ENCODE measurements at places on chromosomes 1 and 21.

DNA sequence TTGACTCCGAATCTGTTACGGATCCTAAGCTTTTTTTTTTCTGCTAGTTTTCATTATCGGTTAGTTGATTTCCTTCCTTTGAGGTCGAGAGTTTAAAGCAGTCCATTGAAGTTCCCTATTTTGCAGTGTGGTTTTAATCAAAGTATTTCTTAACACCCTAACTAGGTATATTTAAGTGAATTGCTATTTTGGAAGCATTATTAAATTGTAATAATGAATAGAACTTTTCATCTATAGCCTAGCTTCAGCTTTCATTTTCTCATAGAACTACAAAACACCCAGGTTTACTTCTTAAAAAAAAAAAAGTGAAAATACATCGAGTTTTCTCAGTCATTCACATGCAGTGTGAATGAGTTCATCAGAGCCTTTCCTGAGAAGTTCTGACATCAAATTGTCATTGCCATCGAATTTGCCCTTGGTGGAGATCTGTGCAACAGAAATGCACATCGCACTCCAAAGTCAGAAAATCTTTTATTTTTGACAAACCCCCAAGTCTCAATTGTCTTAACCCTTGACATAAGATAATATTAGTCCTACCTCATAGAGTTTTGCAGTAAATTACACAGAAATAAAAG, 1.1 kb upstream of the LBR start:
- no peak for DNase-seq

- DNase-seq = no peak
These were observed 290.5 kb upstream of the DPYD start for GRCh38 chr1:98211271-98211845.

GRCh38 chr1:27538793-27539192, 48.8 kb upstream of the WASF2 start:
- DNase-seq = no peak

DNA sequence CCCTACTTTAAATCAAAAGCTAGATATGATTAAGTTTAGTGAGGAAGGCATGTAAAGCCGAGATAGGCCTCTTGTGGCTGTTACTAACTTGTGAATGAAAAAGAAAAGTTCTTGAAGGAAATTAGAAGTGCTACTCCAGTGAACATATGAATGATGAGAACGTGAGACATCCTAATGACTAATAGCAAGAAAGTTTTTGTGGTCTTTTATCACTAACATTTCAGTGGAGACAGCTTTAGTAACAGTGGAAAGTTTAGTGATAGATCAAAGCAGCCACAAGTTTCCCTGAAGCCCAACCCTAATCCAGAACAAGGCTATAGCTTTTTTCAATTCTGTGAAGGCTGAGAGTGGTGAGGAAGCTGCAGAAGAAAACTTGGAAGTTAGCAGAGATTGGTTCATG, 73.6 kb upstream of the LRRC8B start:
- no peak for DNase-seq

DNA sequence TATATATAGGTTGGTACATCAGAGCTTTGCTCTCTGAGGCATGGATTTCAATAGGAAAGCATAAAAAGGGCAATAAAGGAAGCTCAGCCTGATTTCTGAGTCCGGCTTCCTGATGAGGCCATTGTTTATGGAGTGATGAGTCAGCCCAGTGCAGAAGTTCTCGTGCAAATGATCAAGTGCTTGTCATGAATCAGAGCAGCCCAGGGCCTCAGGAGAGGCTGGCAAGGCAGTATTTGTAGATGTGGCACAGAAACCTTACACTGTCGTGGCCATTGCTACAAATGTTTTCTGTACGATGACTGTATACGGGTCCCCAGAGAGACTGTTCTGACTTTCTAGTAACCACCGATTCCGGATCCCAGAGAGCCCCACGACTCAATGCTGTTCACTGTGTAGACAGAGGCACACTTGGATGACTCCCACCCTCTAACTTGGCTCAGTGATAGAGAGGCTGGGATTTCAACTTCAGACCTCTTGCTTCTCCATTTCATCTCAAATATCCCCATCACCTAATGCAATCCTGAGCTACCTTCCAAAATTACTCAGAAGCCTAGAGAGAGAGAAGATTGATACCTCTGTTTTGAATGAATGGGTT, 26.8 kb downstream of the UMODL1 start:
- no peak for DNase-seq

GRCh38 chr1:179448437-179449149, 82.8 kb downstream of the AXDND1 start:
- no peak for DNase-seq

DNA sequence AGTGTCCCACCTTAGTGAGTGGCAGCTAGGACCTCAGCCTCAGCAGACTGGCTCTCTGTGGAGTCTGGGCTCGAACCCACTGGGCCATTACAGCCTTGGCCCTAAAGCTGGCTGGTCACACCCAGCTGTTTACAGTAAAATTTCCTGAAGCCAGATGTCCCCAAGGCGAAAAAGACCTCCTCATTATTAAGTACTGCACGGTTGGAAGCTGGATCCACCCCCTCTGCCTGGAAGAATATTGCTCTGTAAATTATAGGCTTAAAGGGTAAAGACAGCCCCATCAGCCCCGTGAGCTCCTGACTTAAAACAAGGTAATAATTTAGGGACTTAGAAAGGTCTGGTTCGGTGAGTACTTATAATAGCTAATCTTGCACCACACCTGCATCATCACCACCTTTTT, 30.3 kb upstream of the TMEM51 start:
- DNase-seq = no peak

DNA sequence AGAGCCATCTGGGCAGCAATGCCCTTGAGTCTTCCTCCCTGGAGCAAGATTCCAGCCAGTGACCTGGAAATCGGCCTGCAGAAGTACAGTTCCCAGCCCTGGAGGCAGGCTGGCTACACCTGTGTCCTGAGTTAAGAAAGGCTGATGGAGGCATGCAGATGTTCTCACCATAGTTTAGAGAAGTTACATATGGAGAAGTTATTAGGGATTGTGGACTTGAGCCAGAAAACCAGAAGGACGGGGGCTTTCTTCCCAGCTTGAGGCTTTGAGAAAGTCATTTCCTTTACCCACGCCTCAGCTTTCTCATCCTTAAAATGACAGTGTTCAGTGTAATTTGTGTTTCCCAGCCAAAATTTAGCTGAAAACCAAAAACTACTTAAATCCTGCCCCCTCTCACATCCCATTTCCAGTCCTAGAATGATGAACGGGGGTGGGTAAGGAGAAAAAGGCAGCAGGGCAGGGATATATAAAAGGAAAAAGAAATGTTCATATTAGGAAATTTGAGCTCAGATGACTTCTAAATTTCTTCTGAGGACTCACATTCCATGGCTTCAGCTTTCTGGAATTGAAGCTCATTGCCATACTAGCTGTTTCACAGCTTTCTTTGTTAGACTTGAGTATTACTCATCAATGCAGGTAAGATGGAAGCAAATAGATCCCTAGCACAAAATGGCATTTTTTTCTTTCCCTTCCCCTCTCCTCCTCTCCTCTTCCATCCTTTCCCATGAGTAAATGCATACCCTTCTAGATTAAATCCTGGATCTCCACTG, 14.4 kb upstream of the C8B start:
- no peak for DNase-seq

- no peak for DNase-seq
These were observed 806 bp downstream of the DDOST start for GRCh38 chr1:20660363-20660762.

DNA sequence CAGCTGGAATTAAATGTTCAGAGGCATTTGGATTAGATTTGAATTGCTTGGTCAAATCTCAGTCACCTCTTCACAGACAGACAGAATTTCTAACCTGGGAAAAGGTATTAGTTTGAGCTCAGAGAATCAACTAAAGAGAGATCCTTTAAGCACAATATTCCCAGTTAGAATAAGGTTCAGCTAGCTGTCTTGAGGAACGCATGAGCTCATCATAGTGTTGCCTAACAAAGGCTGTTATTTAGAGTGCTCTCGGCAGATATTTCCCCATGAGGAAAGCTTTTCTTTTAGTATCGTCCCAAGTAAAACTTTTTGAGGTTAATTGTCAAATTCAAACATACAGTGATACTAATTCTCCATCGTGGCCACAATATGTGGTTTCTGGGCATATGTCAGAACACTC, 269.9 kb downstream of the HLX start:
- DNase-seq = no peak

- no peak for DNase-seq
These were observed 55.5 kb upstream of the GADD45A start for GRCh38 chr1:67629370-67630075.

DNA sequence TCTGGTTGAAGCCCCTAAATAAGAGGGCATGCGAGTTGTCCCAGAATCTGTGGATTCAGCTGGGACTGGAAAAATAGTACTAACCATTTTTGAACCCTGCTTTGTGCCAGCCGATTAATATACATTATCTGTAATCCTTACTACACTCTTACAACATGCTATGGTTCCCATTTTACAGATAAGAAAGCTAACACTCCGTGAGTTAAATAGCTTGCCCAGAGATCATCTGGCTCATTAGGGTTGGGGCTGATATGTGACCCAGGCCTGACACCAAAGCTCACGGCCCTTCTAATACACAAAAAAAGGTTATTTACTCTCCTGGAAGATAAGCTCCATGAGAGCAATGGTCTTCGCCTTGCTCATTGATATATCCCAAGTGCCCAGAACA, 14.9 kb downstream of the ATP2B4 start:
- no peak for DNase-seq

- no peak for DNase-seq
These were observed 8.4 kb downstream of the RGS2 start for GRCh38 chr1:192817246-192817645.

DNA sequence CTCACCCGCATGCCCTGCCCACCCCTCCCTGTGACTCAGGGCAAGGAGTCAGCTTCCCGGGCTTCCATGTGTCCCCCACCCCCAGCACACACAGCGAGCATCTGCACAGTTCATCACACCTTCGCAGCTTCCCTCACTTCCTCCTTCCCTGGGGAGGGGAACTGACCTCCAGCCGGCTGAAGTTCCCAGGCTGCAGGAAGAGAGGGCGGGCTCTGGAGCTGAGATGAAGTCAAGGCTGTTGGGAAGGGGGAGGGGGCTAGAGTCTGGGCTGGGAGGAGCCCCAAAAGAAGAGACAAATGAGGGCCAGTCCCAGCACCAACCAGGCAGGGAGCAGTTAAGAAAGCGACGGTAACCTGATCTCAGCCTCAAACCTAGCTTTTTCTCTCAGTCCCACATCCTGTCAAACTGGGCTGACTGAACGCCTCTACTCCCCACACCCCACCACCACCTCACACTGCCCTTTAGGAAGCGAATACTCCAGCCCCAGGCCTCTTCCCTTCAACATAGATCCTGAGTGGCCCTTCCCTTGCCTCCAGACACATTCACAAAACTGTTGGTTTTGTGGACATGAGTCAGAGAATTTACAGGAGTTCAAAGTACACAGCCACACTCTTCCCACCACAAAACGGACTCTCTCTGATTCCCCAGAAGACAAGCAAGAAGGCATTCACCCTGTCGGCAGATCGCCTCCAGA, 1.8 kb downstream of the RHOC start:
- peak; percentile 90 for DNase-seq

GRCh38 chr1:192477630-192478029, 97.9 kb upstream of the RGS1 start:
- no peak for DNase-seq

DNA sequence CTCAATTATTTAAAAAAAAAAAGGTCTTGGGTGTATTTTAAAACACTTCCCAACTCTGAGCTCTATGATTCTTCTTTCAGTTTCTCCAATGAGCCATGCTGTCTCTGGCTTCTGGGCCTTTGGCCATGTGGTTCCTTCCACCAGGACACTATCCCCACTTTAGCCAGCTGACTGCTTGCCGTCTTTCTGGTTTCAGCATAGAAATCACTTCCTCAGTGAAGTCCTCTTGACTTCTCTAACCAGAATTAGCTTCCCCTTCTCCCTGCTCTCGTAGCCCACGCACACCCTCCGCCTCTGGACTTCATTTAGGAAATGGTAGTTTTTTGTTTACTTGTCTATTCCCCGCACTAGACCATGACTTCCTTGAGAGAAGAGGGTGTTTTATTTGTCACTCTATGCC, 1.1 kb upstream of the DIO1 start:
- DNase-seq = no peak

GRCh38 chr1:36321119-36321951, 2.1 kb downstream of the EVA1B start:
- peak; percentile 90 for DNase-seq

DNA sequence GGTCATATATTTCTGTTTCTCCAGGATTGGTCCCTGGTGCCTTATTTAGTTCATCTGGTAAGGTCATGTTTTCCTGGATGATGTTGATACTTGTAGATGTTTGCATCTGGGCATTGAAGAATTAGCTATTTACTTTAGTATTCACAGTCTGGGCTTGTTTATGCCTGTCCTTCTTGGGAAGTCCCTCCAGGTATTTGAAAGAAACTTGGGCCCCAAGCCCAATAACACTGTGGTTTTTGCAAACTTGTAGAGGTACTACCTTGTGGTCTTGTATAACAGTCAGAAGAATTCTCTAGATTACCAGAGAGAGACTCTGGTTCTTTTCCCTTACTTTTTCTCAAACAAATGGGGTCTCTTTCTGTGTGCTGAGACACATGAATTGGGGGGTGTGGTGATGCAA, 251.4 kb upstream of the B3GALT2 start:
- DNase-seq = no peak

DNA sequence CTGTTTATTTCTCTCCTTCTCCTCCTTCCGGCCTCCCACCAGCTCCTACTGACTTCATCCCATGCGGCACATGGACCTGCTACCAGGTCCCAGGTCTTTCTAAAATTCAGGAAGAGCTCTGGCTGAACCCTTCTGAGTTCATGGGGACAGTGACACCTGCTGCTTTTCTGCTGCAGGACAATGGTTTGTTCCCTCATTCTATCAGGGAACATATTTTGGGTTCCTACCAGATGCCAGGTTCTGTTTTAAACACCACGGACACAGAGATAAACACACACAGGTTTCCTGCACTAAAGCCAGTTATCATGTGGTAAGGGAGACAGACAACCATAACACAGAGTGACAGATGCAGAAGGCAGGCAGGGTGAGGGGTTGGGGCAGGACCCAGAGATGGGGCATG, 114.0 kb upstream of the RAB4A start:
- no peak for DNase-seq

GRCh38 chr1:245876586-245876985, 630.5 kb downstream of the SMYD3 start:
- DNase-seq = no peak

DNA sequence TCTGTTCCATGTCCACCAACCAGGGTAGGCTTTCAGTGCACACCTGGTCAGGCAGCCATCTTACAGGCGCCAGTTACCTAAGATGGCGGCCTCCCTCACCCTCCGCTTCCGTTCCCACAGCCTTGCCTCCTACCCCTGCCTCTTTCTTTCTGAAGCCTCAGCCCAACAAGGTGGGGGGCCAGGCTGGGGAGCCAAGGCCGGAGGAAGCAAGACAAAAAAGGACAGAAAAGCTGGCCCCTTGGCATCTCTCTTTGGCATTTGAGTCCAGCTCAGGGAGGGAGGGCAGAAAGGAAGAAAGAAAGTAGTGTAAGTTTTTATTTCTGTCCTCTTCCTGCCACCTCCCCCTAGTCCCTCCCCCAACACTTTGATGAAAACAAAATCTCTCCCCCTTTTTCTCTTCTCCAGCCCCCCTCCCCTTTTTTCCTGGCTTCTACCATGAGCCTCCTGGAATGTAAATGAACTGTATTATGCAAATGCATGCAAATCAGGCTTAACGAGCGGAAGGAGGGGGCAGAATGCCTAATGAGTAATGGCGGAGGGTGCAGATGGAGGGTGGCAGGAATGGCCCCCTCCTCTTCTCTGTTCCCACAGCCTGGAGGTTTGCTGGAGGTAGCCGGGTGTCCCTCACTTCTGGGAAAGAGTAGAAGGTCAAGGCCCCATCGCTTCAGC, 43.8 kb downstream of the RHBG start:
- no peak for DNase-seq

- peak; percentile 73 for DNase-seq
These were observed 2.4 kb downstream of the ARID1A start for GRCh38 chr1:26697978-26698849.

GRCh38 chr1:116018007-116018406, 41.7 kb downstream of the SLC22A15 start:
- no peak for DNase-seq
